ENCODE measurements at places on chromosomes 16 and 17.
A peak's percentile ranks its signal among the peaks of the same experiment; 100 is the strongest.

- DNase-seq, result no peak
Observed at GRCh38 chr17:44033861-44034408, 19.2 kb upstream of the TMEM101 start.

DNA sequence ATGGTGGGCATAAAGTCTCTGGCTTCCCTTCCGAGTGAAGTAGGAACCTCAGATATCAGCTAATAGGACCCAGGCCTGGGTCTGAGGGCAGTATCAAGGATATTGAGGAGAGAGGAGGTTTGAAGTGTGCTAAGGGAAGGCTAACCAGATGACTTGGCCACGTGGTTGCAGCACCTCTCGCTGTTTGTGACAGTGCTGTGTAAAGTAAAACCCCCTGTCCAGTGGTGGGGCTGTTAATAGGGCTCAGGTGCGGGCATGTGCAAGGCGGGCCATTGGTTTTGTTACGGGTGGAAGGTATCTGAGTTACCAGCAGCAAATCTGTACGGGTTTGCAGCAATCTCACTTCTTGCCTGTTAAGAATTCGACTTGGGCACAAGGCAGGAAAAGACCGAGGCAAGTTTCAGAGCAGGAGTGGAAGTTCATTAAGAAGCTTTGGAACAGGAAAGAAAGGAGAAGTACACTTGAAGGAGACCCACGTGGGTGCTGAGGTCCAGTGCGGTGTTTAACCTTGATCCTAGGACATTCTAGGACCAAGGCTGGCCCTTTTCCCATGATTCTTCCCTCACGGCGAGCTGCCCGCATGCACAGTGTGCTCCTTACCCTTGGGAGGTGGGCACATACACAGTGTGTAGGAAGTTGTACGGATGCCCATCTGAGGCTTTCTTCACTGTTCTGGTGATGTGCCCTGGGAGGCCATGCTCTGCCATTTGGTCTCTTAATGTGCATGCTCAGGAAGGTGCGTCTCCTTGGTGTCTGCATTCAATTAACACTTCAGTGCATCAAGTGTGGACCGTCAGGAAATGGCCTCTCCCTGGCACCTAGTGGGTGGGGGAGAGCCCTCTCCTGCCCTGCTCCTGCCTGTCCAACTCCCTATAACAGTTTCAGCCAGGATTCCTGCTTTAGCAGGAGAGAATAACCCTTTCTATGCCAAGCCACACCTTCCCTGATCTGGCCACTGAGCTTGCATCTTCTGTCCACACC, 20.3 kb downstream of the SGF29 start:
- no peak for DNase-seq

DNA sequence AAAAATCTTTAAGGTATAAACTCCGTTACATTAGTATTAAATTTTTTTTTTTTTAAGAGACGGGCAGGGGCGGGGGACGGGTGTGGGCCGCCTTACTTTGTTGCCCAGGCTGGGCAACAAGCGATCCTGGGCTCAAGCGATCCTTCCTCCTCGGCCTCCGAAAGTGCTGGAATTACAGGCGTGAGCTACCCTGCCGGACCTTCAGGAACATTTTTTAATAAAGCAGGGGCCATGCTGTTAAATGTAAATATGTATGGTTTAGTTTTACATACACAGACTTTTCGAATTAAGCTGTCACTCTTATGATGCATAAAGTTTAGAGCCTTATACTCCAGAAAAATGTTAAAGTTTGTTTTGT, 2.4 kb downstream of the PPM1D start:
- DNase-seq, result no peak

- no peak for DNase-seq
Observed at GRCh38 chr17:78322327-78322857, 37.5 kb downstream of the SOCS3 start.

GRCh38 chr16:69338557-69339288, 641 bp downstream of the COG8 start:
- no peak for DNase-seq

DNA sequence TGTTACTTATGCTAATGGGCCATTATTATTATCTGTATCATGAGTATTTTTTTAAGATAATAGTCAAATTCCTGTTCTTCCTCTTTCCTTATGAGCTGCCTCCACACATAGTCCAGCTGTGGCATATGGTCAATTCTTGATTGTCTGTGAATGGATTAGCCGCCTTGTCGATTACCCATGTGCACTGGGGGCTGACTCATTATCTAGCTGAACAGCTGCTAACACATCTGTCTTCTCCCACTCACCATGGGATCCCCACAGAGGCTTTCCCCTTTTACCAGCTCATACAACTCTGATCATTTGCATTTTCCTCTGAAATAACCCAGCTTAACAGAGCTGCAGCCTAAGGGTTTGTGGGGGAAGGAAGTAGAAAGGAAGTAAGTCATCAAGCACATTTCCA, 915.0 kb downstream of the CDH11 start:
- no peak for DNase-seq

GRCh38 chr17:55926276-55926990, 175.6 kb downstream of the PCTP start:
- no peak for DNase-seq

DNA sequence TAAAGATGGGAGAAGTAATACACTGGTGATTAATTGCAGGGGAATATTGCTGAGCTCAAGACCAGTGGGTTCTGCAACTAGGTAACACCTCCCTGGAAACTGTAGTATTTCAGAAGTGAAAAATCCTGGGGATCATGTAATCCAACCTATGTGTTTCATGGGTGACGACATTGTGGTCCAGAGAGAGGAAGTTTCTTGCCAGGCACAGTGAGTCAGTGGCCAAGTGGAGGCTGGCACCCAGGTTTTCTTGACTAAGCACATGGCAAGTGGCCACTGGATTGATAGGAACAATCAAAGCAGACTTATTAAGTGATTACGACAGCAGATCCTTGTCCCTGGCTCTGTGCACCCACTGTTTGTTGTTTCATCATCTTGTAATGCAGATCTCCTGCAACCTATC, 14.6 kb upstream of the CIITA start:
- no peak for DNase-seq

DNA sequence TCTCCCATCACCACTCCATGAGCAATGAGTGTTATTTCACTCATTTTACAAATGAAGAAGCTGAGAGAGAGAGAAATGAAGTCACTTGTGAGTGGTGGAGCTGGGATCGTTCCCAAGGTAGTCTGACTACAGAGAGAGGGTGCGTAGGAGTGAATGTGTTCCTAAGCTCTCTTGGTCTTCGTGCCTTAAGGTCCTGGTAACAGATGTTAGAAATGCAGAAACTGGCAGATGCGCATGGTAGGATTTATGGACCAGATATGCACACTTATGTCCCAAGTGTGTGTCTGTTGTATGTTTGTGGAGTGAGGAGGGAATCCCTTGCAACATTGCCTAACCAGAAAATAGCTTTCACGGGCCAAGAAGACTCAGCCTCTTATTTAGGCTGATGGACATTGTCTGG, 93.2 kb upstream of the ZNF469 start:
- DNase-seq, result no peak

DNA sequence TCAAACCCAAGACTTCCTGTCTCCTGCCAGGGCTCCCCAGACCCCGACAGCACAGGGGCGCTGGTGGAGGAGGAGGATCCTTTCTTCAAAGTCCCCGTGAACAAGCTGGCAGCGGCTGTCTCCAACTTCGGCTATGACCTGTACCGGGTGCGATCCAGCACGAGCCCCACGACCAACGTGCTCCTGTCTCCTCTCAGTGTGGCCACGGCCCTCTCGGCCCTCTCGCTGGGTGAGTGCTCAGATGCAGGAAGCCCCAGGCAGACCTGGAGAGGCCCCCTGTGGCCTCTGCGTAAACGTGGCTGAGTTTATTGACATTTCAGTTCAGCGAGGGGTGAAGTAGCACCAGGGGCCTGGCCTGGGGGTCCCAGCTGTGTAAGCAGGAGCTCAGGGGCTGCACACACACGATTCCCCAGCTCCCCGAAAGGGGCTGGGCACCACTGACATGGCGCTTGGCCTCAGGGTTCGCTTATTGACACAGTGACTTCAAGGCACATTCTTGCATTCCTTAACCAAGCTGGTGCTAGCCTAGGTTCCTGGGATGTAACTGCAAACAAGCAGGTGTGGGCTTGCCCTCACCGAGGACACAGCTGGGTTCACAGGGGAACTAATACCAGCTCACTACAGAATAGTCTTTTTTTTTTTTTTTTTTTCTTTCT, 8.1 kb downstream of the SERPINF1 start:
- no peak for DNase-seq

- no peak for DNase-seq
Observed at GRCh38 chr17:67700037-67700724, 17.6 kb upstream of the NOL11 start.

GRCh38 chr16:49699841-49700175, 156.1 kb downstream of the ZNF423 start:
- DNase-seq, result no peak

DNA sequence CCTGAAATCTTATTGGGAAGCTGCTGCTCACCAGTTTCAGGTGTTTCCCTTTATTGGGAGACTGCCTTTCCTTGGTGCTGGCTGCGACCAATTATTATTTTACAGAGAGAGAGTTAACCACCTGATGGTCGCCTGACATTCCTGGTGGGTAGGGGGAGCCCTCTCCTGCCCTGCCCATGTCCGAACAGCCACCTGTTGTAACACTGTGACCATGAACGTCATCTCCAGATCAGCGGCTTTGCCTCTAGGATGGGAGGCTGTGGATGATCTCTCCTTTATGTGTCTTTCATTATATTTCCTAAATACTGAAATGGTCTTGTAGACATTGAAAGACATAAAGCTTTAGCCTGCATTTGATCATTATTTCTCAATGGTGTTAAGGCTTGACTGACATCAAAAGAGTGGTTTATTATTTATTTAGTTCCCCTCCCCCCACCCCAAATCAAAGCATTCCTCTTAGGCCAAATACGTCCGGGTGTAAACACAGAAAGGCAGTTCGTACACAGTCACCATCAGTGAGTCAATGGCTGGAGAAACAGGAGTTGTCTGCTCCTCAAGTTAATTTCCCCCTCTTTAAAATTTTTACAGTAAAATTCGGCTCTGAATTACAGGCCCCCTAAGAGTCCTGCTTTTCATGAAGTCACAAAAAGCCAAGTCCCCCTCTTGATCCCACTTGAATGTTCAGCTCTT, 57.8 kb upstream of the CACNG5 start:
- no peak for DNase-seq

GRCh38 chr17:59002126-59002525, 104.6 kb downstream of the TRIM37 start:
- no peak for DNase-seq

DNA sequence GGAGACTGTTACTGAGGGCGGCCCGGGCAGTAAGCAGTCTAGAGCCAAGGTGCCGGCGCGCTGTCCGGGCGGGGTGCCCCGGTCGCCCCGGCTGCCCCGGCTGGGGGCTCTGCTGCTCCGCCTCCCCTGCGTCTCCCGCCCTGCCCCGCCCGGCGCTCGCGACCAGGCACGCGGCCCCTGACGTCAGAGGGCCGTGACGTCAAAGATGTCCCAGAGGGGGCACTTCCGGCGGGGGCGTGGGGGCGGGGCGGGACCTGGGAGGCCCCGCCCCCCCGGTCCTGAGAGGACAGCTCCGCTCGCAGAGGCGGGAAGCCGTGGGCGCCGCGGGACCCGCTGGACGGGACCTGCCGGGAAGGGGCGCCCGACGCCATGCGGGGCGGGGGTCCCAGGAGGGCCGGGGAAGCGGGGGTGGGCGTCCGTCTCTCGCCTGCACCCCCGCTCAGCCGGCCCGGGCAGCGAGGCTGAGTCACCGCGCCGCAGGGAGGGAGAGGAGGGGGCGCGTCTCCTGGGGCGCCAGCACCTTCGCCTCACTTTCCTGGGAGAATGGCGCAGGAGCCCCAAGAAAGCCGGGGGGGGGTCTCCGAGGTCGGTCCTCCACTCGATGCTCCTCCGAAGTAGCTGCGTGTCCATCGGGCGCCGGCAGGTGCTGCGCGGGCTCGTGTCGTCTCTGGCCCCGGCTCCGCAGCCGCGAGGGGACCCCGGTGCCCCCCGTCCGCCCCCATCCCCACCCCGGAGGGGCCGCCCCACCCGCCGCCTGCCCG, 4.4 kb upstream of the HIC1 start:
- DNase-seq, result peak; percentile 52

DNA sequence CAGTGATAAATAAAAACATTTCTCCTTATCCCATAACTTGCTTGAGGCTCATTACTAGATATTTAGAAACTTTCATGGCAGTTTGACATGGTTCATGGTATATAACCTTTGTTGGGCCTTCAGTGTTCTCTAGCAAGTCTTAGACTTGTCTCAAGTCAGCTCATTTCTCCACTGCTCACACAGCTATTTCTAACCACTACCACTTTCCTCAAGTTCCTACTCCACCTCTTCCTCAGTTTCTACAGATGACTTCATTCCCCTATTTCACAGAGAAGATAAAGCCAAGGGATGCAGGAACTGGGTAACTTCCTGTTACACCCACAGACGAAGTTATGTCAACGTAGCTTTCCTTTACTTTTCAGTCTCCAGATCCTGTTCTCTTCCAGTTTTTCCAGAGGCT, 23.2 kb downstream of the NLK start:
- no peak for DNase-seq

DNA sequence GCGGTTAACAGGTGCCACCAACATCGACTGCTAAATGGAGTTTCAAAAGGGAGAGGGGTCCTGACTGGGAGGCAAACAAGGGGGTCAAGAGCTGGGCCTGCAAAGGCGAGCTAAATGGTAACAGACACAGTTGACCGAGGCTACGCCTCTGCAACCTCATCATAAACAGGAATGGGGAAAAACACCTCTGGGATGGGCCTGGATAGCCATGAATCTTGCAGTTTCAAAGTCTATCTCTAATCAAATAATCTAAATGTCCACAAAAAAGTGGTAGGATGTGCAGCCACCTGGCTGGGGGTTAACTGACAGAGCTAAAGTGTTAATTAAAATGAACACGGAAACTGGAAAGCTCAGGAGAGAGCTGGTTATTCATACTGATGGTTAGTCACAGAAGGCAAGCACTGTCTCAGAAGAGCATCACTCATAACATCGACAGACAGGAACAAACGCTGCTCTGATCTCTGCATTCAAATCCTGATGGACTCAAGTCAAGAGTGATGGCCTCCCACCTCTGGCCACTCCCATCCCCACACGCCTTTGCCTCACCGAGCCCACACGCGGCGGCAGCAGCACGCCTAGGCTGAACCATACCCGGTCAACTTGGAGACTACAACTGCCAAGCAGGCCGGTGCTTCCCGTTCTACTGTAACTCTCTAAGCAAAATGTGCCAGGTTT, 56.3 kb downstream of the CREBBP start:
- DNase-seq, result no peak

- no peak for DNase-seq
Observed at GRCh38 chr17:53707566-53707965, 115.2 kb upstream of the KIF2B start.

- no peak for DNase-seq
Observed at GRCh38 chr16:88480829-88481228, 27.7 kb downstream of the ZFPM1 start.
